ENCODE measurements at places on chromosomes 16 and 17.

- no peak for DNase-seq
These were observed 238.3 kb downstream of the CCDC182 start for GRCh38 chr17:57506774-57507127.

- no peak for DNase-seq
These were observed 25.7 kb downstream of the ARHGAP23 start for GRCh38 chr17:38453951-38454421.

DNA sequence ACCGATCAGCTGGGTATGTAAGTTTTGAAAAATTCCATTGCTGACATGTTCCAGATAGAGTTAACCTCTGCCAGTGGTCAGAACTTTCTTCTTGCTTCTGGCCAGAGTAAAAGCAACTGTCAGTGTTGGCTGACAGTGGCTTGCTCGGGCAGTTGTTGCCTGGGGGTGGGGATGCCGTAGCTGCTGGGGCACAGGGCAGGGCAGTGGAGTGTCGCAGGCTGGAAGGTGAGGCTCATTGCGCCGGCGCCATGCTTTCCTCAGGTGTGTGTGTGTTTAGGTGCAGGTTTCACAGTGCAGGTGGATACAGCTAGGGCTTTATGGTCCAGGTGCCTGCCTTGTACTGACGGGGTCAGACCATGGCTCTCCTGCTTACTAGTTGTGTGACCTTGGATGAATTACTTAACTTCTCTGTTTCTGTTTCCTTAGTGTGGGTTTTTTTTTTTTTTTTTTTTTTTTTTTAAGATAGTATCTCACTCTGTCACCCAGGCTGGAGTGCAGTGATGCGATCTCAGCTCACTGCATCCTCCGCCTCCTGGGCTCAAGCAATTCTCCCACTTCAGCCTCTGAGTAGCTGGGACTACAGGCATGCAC, 156.4 kb downstream of the SNX29 start:
- no peak for DNase-seq

- no peak for DNase-seq
These were observed 3.6 kb downstream of the KRT17 start for GRCh38 chr17:41620583-41621434.

DNA sequence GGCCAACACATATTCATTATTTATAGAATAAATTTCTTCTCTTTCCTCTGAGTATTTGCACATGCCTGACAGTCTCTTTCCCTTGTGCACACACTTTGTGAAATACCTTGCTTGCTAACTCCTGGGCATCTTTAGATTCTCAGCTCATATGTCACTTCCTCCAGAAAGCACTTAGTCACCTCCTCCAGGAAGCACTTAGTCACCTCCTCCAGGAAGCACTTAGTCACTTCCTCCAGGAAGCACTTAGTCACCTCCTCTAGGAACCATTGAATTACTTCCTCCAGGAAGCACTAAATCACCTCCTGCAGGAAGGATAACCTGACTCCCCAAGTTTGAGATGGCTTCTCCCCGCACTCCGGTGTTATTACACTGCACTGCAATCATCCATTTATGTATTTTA, 462.5 kb upstream of the EEF2KMT start:
- no peak for DNase-seq

GRCh38 chr17:70251706-70252105, 82.4 kb downstream of the KCNJ2 start:
- no peak for DNase-seq

DNA sequence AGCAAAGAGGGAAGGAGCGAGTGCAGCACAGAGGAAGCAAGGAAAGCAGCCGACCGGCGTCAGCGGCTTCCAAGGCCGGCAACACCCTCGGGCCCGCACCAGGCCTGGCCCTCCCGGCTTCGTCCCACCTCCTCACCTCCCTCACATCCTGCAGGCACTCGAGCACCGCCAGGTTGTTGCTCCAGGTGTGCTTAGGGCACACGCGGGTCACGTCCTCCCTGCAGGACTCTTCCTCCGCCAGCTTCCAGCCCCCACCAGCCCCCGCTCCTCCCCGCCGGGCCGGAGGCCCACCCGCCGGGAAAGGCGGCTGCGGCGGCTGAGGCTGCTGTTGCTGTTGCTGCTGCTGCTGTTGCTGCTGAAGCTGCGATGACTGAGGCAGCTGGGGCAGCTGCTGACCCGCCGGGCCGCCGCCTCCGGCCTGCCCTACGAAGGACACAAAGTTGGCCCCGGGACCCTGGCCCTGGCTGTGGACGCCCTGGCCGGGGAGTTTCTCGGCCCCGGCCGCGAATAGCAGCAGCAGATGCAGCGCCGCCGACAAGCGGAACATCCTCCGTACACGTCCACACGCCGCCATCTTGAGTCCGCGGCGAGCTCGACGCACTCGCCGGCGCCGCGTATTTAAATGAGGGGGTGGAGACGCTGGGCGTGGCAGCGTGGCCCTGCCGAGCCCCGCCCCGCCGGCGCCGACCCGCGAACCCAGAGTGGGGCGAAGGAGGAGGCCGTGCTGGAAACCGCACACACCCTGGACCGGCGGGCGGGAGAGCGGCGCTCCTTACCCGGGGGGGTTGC, at the start of gene GLG1:
TSS of gene GLG1 (minus strand) at position 594 of the 789 bp plus-strand sequence. CDS start at position 574, 20 bp downstream.
- peak; percentile 83 for DNase-seq

DNA sequence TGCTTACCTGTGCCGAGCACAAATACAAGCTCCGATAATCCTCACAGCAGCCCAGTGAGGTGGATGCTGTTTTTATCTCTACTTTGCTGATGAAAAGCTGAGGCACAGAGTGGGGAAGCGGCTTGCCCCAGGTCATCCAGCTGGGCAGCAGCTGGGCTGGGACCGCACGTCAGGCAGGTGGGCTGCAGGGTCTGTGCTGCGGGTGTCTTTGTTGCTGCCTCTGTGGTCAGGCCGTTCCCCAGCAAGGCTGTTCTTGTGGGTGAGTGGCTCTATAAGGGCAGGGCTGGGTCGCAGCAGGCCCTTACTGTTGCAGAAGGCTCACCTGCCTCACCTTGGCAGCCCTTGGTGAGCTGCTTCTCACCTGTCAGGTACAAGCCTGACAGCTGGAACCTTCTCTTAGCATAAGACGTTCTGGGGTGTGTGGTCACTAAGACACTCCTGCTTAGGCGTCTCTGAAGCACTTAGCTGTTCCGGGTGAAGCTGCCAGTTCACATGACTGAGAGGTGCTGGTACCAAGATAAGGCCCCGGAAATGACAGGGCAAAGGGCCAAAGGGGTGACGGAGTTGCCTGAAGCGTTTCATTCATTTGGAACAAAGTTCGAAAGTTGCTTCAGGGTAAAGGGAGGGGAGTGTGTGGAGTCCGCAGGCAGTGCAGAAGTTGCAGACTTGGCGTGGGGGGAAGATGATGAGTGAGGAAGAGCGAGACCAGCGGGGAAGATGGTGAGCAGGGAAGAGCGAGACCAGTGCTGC, 17.4 kb downstream of the IRF8 start:
- DNase-seq = no peak

- DNase-seq = no peak
These were observed 10.9 kb downstream of the HAS3 start for GRCh38 chr16:69116256-69116875.

DNA sequence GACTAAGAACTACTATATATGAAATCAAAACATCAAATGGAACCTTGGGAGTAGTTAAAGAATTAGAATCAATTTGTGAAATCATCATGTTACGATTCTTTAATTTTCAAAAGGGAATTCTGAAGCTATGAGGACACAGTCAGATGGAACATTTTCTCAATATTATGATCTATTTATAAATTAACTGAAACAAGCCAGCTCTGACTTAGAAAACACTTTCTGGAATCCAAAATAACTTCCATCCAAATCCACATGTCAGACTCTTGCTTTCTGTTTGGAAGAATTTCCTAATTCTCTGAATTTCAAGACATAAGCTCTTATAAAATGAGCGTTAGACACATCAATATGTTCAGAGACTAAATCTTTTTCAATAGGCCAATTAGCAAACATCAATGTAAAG, 737.7 kb upstream of the SOX9 start:
- DNase-seq = no peak

DNA sequence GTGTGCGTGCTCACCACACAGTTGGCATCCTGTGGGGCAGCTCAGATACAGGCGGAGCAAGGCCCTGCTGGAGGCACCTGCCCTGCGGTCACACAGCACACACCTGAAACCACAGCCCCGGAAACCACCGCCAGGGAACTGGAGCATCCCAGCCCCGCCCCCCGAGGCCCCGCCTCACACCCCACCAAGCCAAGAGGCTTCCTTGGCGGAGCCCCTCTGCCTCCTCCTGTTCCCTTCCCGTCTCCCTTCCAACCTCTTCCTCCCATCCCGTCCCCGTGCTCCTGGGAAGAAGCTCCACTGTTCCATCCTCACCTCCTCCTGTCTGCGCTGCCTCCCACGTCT, 205.5 kb downstream of the NTN1 start:
- no peak for DNase-seq

DNA sequence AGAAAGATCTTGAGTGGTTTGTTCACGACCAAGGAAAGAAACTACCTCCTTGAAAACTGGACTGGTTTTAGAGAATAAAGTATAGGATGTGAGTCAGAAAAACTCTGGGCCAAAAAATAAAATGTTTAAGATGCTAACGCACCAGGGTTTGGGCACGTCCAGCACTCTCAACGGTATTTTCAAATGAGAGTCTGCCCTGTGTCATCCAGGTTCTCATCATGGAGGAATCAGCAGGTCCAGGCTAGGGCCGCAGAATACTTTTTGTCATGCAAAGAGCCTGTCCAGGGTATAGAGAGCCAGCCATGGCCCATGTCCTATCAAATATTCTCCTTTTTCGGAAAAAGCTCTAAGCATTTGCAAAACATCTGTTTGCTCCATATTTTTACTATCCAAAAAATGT, 2.4 kb downstream of the NXN start:
- no peak for DNase-seq

DNA sequence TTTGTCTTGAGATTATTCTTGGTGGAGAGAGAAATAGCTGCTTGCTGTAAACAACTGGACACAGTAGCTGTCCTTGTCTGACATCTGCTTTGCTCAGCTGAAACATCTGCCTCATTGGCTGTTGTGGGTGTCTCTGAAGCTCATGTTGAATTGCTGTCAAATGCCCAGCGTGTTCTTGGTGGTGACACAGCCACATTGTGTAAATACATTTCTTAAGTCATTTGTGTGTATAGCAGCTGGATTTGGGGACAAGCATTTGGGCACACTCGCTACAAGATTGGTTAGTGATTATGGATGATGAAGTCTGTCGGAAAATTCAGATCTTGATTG, 5.3 kb downstream of the FAM234A start:
- DNase-seq = no peak

GRCh38 chr17:70159980-70160379, 9.4 kb upstream of the KCNJ2 start:
- DNase-seq = no peak

GRCh38 chr17:7650509-7651096, at the start of gene ATP1B2:
Gene ATP1B2 (plus strand): TSS chr17:7650926. CDS start chr17:7651519, 593 bp downstream.
- DNase-seq = peak; percentile 58

DNA sequence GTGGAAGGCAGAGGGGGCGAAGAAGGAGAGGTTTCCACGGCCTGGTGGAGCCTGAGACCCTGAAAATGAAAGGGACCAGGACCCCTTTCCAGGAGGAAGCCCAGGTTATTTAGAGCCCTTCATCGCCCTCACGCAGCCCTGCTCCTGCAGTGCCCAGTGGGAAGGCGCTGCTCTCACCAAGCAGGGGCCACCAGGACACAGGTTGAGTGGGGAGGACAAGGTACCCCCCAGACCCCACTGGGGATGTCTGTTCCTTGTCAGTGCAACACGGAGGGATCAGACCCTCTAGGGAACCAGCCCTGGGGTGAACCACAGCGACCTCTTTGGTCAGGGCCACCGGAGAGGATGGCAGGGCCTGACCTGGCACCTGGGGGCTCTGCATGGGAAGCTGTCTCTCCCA, 163.9 kb downstream of the C16orf95 start:
- no peak for DNase-seq

- no peak for DNase-seq
These were observed 10.9 kb downstream of the ZACN start for GRCh38 chr17:76089680-76090516.

DNA sequence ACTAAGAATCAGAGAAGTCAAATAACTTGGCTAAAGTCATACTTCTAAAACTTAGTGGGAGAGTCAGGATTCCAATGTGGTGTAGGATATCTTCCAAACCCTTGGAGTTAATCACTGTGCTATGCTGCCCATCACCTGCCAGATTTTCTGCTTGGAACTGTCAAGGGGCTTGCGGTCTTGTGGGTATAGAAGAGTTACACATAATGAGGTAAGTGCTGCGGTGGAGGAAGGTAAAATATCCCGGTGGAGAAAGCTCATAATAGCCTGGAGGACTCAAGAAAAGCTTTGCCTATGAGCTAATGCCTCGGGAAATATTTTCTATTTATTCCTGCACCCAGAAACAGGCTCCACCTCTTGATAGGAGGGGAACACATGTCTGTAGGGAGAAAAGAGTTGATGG, 195.6 kb downstream of the UTP18 start:
- DNase-seq = no peak

DNA sequence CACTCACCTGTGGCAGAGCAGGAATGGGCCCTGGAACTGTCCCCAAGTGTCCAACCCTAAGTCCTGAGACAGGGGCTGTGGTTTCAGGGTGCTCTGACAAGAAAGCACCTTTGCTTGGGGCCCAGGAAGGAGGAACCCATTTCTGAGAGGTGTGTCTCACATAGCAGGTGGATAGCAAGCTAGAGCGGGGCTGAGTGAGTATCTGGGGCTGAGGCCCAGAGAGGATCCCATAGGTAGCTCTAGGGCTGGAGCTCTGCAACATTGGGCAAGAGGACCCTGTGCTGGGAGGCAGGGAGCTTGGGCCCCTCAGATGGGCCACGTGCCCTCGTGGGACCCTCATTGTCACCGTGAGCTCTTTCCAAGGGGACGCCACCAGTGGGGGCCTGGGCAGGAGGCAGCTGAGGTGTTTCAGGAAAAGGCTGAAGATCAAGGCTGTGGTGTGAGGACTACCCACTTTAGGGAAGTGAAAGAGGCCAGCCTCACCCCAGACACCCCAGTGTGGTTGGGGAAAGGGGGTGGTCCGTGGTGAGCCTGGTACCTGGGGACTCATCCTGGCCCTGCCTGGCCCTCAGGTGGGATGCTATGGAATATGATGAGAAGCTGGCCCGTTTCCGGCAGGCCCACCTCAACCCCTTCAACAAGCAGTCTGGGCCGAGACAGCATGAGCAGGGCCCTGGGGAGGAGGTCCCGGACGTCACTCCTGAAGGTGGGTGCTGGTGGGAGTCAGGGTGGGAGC, 5.3 kb downstream of the DEF8 start:
- DNase-seq = no peak

GRCh38 chr16:27495191-27495590, 54.5 kb downstream of the GTF3C1 start:
- no peak for DNase-seq
